Midbrain (tissue), 1 donor: ENCODE measurements at places on chromosomes 12 and 14.

DNA sequence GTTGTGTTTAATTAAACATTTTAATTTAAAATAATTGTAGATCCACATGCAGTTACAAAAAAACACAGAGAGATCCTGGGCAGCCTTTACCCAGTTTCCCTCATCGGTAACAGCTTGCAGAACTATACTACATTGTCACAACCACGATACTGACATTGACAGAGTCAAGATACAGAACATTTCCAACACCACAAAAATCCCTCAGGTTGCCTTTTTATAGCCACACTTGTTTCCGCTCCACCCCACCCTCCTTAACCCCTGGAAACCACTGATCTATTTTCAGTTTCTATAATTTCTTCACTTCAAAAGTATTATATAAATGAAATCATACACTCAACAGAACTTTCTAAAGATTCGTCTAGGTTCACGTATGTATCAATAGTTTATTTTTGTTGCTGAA, 458.8 kb upstream of the SOX5 start:
- no peak for DNase-seq

GRCh38 chr14:76328457-76329137, 47.3 kb upstream of the ESRRB start:
- DNase-seq = no peak

GRCh38 chr14:55373784-55374705, 37.6 kb downstream of the ATG14 start:
- DNase-seq = no peak

DNA sequence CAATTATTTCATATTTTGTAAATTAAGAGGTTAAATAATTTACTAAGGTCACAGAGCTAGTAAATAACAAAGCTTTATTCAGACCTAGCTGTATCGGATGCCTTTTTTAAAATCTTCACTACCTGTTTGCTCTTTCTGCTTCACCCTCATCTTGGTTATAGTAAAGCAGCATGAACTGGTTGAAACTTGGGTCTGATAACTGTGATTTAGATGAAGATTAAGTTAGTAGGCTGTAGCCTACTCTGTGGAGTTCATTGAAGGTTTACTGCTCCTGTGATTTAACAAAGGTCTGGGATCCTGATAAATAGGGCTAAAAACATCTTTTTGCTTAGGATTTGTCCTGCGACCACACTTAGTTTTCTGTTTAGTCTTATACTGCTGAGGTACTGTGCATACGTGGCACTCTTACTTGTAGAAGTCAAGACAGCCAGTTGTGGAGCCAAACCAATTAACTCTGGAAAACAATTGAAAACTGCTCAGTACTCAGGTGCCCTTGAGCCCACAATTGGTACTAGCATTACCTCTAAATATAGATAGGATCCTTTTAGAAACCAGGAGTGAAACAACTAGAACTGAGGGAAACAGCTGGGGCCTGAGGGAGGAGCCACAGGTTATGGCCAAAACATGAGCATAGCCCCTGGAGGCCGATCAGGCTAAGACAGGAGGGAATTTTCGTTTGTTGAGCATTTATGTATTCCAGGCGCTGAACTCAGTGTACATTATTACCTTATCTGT, 2.3 kb downstream of the SPATS2 start:
- no peak for DNase-seq

DNA sequence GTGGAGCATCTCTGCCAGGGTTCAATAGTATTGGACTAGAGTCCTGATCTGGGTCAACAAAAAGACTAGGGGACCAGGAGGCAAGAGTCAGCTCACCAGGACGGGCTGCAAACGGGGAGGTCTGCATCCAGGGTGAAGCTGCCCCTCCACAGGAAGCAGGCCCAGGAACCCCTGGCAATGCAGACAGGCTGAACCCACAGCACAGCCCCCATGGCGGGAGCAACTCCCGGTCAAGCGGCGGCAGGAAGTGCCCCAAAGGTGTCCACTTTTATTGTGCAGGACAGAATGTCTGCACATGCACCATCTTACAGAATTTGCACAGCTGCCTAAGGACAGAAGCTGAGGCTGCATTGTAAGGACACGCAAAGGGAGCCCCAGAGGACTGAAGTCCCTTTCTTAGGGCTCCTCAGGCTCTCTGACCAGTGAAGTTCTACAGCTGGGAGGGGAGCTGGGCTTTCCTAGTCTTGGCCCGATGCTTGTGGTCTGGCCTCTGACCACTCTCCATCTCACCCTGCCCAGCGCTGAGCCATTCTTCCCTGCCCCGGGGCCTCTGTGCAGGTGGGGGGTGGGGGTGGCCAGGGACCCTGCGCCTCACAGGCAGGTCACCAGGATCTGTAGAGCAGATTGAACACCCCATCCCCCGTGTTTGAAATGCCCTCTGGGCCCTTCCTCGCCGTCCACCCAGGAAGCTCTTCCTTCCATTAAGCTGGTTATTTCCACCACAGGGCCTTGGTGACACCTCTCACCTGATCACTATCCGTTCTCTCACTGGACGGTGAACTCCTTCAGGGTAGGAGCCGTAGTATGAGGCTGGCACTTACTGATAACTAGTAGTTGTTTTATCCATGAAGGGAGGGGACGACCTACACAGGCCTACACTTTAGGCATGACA, 75.9 kb downstream of the NINJ2 start:
- no peak for DNase-seq

DNA sequence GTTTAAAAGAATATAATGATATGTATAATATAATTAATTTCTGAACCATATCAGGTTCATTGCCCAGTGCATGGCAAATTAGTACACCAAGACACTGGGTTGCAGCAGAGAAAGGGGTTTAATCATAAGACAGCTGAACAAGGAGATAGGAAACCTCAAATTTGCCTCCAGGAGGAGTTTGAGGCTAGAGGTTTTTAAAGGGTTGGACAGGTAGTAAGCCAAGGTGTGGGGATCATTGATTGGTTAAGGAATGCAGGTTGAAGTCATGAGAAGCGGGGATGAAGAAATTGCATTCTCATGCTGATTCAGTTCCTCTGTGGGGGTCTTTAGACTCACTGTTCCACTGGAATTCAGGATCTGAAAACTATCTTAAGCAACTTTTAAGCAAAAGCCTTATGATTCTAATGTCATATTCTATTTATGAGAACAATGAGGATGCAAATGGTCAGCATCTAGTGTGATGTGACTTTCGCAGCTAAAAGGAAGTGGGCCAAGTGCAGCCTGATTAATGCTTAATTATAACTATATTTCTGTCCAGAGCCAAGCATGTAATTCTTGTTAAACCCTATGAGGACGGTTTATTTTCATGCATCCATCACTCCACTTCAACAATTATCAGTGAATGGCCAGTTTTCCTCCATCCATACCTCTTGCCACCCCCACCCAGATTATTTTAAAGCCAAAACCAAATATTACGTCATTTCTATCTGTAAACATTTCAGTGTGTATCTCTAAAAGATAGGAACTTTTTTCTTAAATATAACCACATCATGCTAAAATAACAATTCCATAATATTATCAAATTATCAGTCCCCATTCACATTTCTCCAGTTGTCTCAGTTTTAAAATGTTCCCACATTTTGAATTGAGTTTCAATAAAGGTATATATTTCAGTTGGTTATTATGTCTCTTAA, 14.9 kb downstream of the RNF212B start:
- no peak for DNase-seq

DNA sequence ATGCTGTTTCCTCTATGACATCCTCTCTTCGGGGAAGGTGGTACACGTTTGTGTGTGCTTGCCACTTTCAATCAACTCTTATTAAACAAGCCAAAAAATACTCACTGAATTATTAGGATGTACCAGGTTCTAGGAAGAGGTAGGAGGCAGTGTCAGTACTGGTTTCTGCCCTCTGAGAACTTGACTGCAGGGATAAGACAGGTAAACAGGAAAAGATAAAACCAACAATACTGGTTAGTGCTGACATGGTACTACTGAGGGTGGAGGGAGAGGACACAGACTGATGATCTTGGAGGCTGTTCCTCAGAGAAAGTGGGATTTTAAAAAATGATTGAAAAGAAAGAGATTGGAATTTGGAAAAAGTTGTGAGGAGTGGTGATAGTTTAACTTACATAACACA, 295.2 kb upstream of the PWP1 start:
- DNase-seq = no peak

DNA sequence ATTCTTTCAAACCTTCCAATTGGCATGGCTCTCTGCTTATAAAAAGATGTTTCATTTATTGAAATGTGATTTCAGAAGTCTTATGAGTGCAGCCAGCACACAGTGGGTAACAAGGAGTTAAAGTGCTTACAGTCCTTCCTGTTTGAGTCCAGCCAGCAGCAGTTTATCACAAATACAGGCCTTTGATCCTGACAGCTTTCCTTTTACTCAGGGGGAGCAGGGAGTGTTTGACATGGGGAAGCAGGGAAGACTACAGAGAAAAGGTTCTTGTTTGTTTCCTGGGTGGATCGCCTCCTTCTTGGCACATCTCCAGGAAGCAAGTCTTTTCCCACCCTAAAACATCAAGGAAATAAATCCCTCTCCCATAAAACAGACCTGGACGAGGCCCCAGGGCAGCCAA, 216.1 kb downstream of the MSRB3 start:
- DNase-seq = no peak

GRCh38 chr14:69648480-69649451, 37.4 kb downstream of the SUSD6 start:
- no peak for DNase-seq

- DNase-seq = no peak
These were observed 80.9 kb upstream of the SLC38A2 start for GRCh38 chr12:46453428-46453827.

GRCh38 chr14:106372870-106373652, 846.7 kb downstream of the TMEM121 start:
- no peak for DNase-seq

- DNase-seq = no peak
These were observed 7.3 kb downstream of the DYRK2 start for GRCh38 chr12:67655829-67656228.

- DNase-seq = no peak
These were observed 28.1 kb downstream of the ETNK1 start for GRCh38 chr12:22653075-22653474.

- DNase-seq = no peak
These were observed 77.7 kb downstream of the MAP1LC3B2 start for GRCh38 chr12:116636608-116637519.

GRCh38 chr12:112891093-112892024, 15.4 kb upstream of the OAS1 start:
- no peak for DNase-seq

- no peak for DNase-seq
These were observed 6.7 kb downstream of the FNTB start for GRCh38 chr14:64993266-64993930.

- no peak for DNase-seq
These were observed 905.4 kb downstream of the SLC16A7 start for GRCh38 chr12:60501124-60501729.

- no peak for DNase-seq
These were observed 39.1 kb upstream of the DHRS7 start for GRCh38 chr14:60204104-60204842.

- no peak for DNase-seq
These were observed 17.3 kb downstream of the TNFAIP2 start for GRCh38 chr14:103140316-103141109.

DNA sequence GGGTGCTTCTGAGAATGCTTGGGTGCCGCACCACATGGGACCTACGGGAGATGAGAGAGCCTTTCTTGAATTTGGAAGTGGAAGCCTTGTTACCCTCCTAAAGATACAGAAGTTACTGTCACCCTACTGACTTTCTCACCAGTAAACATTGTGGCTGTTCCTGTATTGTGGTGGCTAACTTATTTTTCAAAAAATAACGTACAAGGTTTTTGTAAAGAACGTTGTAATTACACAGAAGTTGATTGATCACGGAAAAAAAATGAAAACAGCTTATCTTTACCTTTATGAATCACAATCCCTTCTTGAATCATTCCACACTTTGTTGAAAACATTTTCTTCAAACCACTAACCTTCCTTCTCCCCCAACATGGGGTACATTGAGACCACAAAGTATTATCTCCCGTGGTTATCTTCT, 22.0 kb upstream of the PPFIBP1 start:
- no peak for DNase-seq

DNA sequence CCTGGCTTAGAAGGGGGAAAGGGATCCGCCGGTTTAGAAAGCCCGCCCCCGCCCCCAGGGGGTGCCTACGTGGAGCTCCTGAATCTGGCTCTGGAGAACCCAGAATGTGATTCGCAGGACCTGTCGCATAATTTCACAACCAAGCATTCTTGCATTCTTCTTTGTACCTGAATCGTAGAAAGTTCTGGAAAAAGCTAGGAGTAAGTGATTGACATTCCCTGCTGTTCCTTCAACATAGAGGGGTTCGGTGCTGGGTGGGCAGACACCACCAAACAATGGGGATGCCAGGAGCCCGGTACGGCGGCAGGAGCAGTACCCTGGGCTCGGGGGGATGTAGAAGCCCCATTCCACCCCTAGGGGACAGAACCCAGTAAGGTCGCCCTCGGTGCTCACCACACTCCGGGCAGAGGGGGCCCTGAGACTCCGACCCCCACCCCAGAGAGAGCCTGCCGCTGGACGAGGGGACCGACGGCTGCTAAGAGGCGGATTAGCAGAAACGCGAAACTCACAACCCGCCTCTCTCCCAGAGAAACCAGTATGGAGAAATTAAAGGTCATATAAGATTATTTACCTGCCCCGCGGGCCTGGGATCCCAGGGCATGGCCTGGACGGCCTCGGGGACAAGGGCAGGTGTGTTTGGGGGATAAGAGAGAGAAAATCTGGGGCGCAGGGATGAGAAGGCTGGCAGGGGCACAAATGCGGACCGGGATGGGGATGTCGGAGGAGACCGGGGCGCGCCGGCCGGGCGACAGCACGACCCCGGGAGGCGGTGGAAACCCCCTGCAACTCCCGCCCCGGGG, 520 bp downstream of the CSRP2 start:
- DNase-seq = no peak

DNA sequence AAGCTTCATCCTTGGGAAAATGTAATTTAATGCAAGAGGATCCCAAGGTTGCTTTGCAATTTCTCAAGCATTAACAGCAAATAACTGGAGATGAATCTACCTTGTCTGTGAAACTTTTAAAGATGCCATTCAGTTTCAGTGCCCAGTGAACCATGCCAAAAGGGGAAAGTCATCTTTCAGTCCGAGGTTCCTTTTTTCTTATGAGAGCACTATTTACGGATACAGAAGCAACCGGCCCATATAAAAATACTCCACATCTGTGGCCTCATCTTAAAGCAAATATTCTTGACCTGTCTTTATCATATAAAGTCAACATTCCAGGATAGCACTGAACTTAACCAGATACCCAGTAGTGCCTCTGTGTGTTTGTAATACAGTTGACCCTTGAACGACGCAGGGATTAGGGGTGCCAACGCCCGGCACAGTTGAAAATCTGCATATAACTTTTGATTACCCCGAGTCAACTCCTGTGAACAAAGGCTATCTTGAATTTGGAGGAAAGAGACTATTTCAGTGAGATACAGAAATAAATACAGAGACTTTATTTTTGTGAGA, 209.4 kb downstream of the PCNX1 start:
- DNase-seq = no peak

DNA sequence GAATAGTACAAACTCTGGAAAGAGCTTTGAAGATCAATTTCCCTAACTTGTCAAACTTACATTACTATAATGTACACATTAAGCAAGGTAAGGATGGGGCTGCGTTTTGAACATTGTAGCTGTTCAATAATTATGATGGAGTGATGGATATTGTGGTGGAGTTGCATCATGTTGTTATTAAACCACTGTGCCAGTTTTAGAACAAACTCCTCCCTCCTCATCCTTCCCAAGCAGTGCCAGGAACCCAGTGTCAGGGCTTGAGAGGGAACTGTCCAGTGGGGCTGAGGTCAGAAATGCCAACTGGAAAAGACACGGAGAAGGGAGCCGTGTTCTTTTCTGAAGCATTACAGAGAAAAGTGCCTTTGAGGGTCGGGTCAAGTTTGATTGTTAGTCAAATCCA, 31.9 kb upstream of the PAPOLA start:
- DNase-seq = no peak

- DNase-seq = no peak
These were observed 228.5 kb downstream of the VRK1 start for GRCh38 chr14:97025722-97026121.
